Epithelial cell of umbilical artery (primary cell): ENCODE measurements at places on chromosomes 3 and 15. TPM values are rescaled to one million over a fixed set of nuclear protein-coding genes. Genes with fewer than 3 reads are reported as not detected.

Gene HDAC11
- total RNA-seq = 4.2 and 10.6 TPM in 2 replicates

Gene NR2F2
- total RNA-seq = 0.91 and 0.97 TPM in 2 replicates

Gene ZNF620
- total RNA-seq = 8.4 and 10.2 TPM in 2 replicates

Gene NANOGP8
- total RNA-seq = not detected in 2 replicates

Gene ISLR
- total RNA-seq = under 0.01 and 0.30 TPM in 2 replicates

Gene DCBLD2
- total RNA-seq = 58.8 and 76.0 TPM in 2 replicates

Gene BUB1B
- 30.2 and 33.7 TPM in 2 replicates for total RNA-seq

Gene CKMT1A
- not detected in 2 replicates for total RNA-seq

Gene RHOV
- total RNA-seq = under 0.01 and 0.15 TPM in 2 replicates

Gene MNS1
- total RNA-seq = 0.65 and 1.5 TPM in 2 replicates

Gene DPPA2
- total RNA-seq = not detected in 2 replicates

Gene ACKR4
- 0.32 and 3.6 TPM in 2 replicates for total RNA-seq

Gene EIF1B
- 20.1 and 22.5 TPM in 2 replicates for total RNA-seq

Gene LZTFL1
- 12.7 and 14.9 TPM in 2 replicates for total RNA-seq

Gene SPATA12
- total RNA-seq = under 0.01 TPM in 2 replicates

Gene RLBP1
- not detected in 2 replicates for total RNA-seq

Gene VPS13C
- 95.1 and 104 TPM in 2 replicates for total RNA-seq

Gene PRR20G
- total RNA-seq = not detected in 2 replicates

Gene CLEC3B
- total RNA-seq = 0.32 and 0.61 TPM in 2 replicates

Gene TMEM40
- total RNA-seq = 0.15 TPM in 1 of 2 replicates, not detected in the other

Gene FBN1
- 57.8 and 82.2 TPM in 2 replicates for total RNA-seq

Gene UTS2B
- total RNA-seq = under 0.01 and 0.46 TPM in 2 replicates

Gene LMAN1L
- not detected in 2 replicates for total RNA-seq

Gene HES1
- 38.9 and 42.6 TPM in 2 replicates for total RNA-seq

Gene SLCO2A1
- total RNA-seq = 0.15 and 0.65 TPM in 2 replicates

Gene RARRES1
- 1.1 and 27.3 TPM in 2 replicates for total RNA-seq

Gene ADAMTS7
- total RNA-seq = 4.6 and 8.8 TPM in 2 replicates

Gene CRBN
- 68.4 and 114 TPM in 2 replicates for total RNA-seq

Gene POPDC2
- total RNA-seq = 0.65 TPM in 1 of 2 replicates, not detected in the other

Gene CNTN4
- total RNA-seq = under 0.01 TPM in 1 of 2 replicates, not detected in the other

Gene CYP1A2
- total RNA-seq = not detected in 2 replicates

Gene RBP2
- not detected in 2 replicates for total RNA-seq

Gene GOLGA8G
- not detected in 2 replicates for total RNA-seq

Gene AGBL1
- total RNA-seq = not detected in 2 replicates

Gene ATOSA
- 15.6 and 24.0 TPM in 2 replicates for total RNA-seq

Gene CPA3
- total RNA-seq = 13.0 and 25.8 TPM in 2 replicates

Gene SCG3
- total RNA-seq = not detected in 2 replicates

Gene CASR
- total RNA-seq = not detected in 2 replicates
